K562 (cell line): ENCODE measurements at places on chromosomes 7 and 10. TPM values are rescaled to one million over a fixed set of nuclear protein-coding genes. Genes with fewer than 3 reads are reported as not detected.

GRCh38 chr7:117135553-117135891 is 182.2 kb downstream of the ST7 start:
- H3K4me1 ChIP-seq = no peaks in the 10 kb centered on the region
- H3K4me3 ChIP-seq = no peak overlapping the region
- DNase-seq = no peak
- H3K27me3 ChIP-seq = no peaks in the 10 kb centered on the region

DNA sequence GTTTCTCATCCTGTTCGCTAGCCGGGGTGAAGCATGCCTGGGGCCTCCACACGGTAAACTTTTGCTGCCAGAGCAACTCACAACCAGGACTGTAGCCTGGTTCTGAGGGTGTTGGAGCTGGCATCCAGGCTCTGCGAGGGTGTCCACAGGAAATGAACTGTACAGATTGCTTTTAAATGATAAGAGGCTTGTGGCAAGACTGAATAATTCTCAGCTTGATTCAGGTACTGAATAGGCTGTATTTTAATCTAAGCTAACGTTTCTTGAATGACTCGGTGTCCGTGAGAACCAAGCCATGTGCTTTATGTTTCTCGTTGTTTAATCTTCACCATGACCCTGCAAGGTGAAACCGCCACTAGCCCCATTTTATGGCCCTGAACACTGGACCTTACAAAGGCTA is 49.3 kb downstream of the EEPD1 start:
- H3K4me1 ChIP-seq = no peaks in the 10 kb centered on the region; the same call in 1 of the 2 replicates
- no peaks in the 10 kb centered on the region for H3K36me3 ChIP-seq
- no peak for DNase-seq
- H3K27me3 ChIP-seq = peaks cover 10% of the 10 kb centered on the region
- no peak overlapping the region for H3K27ac ChIP-seq

The SPDYE18 gene
- 0.44 TPM in 1 of 2 replicates, not detected in the other for total RNA-seq

The SPDYE1 gene
- not detected in 2 replicates for total RNA-seq
